ENCODE measurements at places on chromosomes 13 and 19. TPM values are rescaled to one million over a fixed set of nuclear protein-coding genes. Genes with fewer than 3 reads are reported as not detected.
A peak's percentile ranks its signal among the peaks of the same experiment; 100 is the strongest.

DNA sequence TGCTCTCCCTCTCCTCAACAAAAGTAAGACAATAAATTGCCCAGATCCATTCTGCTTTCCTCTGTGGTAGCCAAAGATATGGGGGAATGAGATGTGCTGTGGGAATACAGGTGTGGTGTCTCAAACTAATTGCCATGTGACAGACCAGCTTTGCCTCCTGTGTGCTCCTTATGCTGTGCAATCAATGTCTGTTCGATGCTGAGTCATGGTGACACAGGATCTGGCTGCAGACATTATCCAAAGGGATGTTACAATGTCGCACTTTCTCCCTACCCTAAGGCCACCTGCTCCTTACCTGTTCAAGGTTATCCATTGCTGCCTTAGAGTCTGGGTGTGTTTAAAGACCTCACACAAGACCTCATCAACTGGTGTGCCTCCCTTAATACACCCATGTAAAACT lies 32.5 kb downstream of the FGF14 start:
- no peak for DNase-seq

DNA sequence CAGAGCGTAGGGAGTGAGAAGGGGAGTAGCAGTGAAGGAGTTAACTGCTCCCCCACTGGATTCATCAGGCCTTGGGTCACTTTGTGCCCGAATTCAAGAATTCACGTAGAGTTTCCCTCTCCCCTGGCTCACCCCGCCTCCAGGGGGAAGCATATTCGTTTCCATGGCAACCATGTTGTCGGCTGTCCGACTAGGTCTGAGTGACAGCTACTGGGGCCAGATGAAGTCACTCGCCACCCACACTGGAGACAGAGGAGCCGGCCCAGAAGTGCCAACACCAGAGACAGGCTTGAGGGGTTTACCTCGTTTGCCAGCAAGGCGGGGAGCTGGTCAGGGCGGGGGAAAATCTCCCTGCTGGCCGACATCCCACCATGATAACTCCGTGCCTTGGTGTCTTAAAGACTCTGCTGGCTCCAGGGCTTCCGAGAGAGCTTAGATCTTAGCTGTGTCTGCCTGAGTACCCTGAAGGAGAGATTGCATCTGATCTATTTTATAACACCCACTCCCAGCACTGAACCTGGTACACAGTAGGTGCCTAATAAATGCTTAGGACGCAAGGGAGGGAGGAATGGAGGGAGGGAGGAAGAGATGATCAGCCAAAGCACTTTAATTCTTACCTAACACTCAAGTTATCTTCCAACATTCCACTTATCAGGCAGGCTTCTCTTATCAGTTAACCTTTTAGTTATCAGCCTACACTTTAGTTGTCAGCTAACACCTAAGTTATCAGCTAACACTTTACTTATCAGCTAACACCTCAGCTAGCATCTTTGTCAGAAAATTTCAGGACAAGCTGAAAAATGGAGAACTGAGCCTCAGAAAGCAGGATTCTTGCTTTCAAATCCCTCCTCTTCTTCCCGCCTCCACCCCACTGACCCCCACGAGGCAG lies 57.2 kb upstream of the ZNRF4 start:
- peak; percentile 17 for DNase-seq

- no peak for DNase-seq
These were observed 358.5 kb downstream of the MYO16 start for GRCh38 chr13:108987944-108988343.

DNA sequence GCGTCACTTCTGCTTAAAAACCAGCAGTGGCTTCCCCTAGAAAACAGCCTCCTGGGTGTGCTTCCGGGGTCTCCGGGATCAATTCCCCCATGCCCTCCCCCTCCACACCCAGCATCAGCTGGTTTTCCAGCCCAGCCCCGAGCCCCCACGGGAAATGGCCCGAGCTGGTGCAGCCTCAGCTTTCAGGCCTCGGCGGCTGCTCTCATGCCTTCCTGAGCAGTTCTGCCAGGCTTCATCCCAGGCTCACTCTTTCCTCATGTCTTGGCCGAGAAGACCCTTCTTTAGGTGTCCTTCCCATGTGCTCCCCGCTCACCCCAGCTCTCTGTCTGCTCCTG lies 103.1 kb upstream of the RNF113B start:
- DNase-seq = no peak

DNA sequence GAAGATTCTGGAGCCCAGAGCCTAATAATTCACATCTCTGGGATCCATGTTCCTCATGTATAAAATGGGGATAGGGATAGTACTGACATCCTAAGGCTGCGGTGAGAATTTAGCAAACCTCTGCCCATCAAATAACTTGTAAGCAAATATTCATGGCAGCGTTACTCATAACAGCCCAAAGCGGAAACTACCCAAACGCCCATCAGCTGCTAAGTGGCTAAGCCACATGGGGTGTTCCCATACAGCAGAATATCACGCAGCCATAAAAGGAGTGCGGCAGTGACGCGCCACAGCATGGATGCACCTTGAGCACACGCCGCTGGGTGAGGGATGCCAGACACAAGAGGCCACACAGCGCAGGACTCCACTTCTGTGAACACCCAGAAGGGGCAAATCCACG lies 19.7 kb downstream of the VRK3 start:
- no peak for DNase-seq

GRCh38 chr13:110360598-110360997 lies 53.5 kb downstream of the COL4A2 start:
- no peak for DNase-seq

GRCh38 chr19:1975162-1975480 lies 34.1 kb downstream of the CSNK1G2 start:
- DNase-seq = no peak

GRCh38 chr19:48258350-48258749 lies 2.6 kb upstream of the CARD8 start:
- peak; percentile 65 for DNase-seq

- no peak for DNase-seq
These were observed 285.8 kb downstream of the DIAPH3 start for GRCh38 chr13:59877933-59878332.

DNA sequence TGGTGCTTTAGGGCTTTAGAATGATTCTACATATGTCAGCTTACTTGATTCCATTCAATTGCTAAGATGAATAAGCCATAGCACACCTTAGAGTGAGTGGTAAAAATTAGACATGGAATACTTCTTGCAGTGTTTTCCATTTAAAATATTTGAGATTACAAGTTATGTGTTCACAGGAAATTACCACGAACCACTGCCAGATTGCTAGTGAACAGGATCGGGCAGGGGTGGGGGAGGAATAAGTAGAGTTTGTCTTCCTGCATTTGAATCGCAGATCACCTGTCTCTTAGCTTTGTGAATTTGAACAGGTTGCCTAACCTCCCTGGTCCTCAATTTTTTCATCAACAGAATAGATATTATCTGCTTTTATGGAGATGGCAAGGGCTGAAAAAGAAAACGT lies 124.6 kb downstream of the GGACT start:
- peak; percentile 63 for DNase-seq

DNA sequence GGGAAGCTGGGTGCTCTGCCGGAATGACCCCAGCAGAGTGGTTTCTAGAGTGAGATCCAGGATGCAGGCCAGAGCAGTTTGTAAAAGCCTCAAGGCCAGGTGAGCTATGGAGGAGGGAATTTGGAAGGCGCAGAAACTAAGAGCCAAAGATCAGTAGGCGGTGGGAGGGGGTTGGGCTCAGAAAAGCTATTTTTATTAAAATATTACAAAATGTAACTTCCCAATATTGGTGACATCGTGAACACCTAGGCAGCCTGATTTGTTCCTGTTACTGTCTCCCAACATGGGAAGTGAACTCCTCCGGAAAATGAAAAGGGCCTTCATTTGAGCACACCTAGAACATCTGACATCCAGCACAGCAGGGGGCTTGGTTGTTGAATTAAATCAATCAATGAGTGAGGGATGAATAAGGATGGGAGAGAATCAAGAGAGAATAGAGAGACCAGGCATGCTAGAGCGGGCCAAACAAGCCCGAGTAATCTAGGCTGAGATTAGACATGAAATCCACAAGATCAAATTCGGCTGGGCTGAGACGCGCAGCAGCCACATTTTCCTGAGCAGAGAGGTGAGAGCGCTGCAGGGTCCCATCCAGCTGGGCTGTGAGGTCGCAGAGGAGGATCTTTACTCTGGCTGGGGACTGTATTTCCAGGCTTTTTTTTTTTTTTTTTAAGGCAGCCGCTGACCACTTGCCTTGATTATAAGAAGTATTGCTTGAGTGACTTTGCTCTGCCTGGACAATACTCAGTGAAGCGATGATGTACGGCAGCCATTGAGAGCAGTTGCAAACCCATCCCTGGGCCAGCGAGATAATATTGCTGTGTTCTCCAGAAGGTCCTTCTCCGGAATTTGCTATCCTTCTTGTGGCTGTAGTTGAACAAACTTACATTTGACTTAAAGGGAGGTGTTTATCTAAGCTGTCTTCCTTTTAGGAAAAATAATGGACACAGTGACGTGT lies 178.0 kb upstream of the KL start:
- no peak for DNase-seq

DNA sequence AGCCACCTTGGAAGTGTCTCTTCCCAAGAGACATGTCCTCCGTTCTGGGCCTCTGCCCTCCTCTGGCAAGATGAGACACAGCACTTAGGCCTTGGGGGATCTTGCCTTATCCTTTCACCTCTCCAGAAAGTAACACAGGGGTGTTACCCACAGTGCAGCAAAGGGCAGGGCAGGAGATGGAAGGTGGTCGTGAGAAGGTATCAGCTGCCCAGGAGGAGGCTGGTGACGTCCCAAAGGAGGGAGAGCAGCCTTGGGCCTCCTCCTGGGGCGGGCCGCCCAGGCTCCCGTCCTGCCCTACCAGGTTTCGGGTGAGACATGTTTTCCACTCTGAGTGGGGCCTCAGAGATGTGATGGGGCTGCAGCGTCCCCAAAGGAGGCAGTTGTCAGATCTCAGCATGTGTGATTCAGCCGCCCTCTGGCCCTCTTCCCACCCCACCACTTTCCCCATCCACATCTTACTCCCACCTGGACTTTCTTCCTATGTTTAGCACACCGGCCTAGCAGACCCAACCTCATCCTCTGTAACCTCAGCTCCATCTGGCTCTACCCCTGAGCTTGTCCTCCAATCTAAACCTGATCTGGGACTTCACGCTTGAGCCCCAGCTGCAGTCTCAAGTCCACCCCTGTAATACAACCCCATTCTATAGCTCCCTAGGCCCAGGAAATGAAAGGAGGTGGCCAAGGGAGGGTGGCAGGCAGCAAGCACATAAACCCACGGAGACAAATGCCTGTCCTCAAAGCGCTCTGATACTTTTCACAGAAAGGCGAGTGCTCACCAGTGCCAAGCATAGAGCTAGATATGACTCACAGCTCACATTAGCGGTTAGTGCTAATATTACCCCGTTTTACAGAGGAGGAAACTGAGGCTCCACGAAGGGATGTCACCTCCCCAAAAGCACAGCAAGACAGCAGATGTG lies 9.3 kb downstream of the POU2F2 start:
- no peak for DNase-seq

DNA sequence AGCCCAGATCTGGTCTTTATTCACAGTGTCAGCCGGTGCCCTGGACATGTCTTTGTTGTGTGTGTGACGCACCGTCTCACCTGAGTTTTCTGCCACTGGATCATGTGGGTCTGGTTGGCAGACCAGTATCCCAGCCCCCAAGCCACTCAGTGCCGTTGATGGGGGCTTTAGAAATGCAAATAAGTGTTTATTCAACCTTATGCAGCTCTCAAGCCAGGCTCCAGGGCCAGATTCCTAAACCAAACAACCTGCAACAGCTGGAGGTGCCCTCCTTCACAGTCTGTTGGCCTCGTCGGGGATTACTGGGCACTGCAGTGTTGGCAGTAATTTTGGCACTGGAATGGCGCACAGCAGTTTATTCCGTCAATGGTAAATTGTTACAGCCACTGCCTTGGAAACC lies 21.6 kb downstream of the FAM124A start:
- DNase-seq = no peak

DNA sequence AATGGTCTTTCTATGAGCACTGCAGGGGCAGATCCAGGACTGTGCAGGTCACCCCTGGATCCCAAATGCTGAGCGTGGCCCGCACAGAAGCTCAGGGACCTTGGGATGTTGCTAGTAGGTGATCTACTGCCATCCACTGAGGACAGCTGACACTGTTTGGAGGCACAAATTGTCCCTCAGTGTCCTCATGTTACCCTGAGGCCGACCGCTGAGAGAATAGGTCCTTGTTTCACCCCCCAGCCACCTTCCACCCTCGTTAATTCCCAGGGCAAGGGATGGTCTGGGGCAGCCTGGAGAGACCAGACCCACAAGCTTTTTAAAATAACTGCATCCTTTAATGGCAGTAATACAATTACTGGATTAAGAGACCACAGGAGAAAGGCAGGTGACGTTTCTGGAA lies 15.4 kb upstream of the TMEM160 start:
- DNase-seq = no peak

- DNase-seq = peak; percentile 87
These were observed 105.6 kb downstream of the SPRY2 start for GRCh38 chr13:80235166-80235966.

DNA sequence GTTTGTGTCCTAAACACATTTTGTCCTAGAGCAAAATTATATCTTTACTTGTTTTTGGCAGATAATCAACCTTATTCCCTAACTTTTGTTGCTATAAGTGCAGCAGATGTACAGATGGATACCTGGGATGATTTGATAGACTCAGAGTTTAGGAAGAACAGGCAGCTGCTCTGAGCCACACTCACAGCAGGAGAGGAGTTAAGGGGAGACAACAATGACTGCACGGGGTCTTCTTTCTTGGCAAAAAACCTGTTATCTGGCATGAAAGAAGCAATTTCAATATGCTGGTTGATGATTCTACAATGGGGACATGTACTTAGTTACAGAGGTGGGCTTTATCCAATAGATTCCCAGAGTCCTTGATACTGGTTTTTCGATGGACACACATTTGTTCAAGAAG lies 258.9 kb upstream of the PCDH9 start:
- DNase-seq = no peak

- no peak for DNase-seq
These were observed 661.0 kb upstream of the MIR17HG start for GRCh38 chr13:90686442-90686841.

- DNase-seq = no peak
These were observed 766.1 kb upstream of the GPC6 start for GRCh38 chr13:92460479-92460878.

GRCh38 chr13:36530050-36530789 lies 97.9 kb downstream of the CCNA1 start:
- peak; percentile 40 for DNase-seq

DNA sequence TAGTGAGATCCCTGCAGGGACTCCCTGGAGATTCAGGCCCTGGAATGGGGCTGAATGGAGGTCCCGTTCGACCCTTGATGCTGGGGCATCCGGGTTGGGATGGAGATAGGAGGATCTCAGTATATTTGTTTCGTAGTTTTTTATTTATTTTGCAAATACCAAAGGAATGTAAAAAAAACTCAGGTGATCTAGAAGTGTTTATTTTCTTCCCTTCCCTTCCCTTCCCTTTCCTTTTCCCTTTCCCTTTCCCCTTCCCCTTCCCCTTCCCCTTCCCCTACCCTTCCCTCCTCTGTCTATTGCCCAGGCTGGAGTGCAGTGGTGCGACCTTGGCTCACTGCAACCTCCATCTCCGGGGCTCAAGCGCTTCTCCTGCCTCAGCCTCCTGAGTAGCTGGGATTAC lies 4.5 kb downstream of the GTPBP3 start:
- no peak for DNase-seq

GRCh38 chr19:23512151-23512925 lies 117.1 kb upstream of the ZNF91 start:
- no peak for DNase-seq

LRG1 gene
- 1.6 TPM for total RNA-seq

ZNF723 gene
- not detected for total RNA-seq

MYO9B gene
- total RNA-seq = 53.6 TPM

ZNF808 gene
- 31.1 TPM for total RNA-seq

FBXL12 gene
- 15.1 TPM for total RNA-seq

HS6ST3 gene
- under 0.01 TPM for total RNA-seq

C19orf73 gene
- total RNA-seq = 1.4 TPM

HSPB6 gene
- total RNA-seq = 0.17 TPM

PODNL1 gene
- total RNA-seq = 0.09 TPM

SLC7A10 gene
- total RNA-seq = 0.17 TPM
